ENCODE measurements at places on chromosomes 7 and 10.

GRCh38 chr10:108696792-108697477, 1226.4 kb downstream of the XPNPEP1 start:
- DNase-seq = no peak

GRCh38 chr10:95264227-95265051, 26.4 kb downstream of the PDLIM1 start:
- no peak for DNase-seq

DNA sequence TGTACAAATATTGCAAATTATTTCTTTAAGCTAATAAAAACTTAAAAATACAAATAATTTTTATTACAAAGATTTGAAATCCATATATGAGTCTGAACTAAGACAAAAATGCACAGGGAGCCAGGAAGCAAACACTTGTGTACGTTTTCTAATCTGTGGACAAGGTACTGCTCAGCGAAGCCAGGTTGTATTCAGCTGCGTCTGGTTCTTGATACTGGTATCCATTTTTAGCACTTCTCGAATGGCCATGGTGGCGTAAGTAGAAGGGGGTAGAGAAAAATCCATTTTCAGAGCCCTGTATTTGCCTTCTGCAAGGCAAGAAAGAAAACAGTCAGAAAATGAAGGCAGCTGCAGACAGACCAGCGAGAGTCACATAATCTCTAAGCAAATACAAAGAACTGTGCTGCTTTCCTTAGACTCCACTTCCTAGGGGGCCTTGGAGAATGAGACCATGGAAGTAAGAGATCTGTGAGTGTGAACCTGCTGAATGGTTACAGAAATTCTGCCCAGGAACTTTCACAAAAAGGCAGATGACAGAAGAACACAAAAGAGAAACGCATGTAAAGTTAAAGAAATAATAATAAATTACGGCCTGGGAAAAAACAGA, 64.3 kb downstream of the PUS7 start:
- no peak for DNase-seq

DNA sequence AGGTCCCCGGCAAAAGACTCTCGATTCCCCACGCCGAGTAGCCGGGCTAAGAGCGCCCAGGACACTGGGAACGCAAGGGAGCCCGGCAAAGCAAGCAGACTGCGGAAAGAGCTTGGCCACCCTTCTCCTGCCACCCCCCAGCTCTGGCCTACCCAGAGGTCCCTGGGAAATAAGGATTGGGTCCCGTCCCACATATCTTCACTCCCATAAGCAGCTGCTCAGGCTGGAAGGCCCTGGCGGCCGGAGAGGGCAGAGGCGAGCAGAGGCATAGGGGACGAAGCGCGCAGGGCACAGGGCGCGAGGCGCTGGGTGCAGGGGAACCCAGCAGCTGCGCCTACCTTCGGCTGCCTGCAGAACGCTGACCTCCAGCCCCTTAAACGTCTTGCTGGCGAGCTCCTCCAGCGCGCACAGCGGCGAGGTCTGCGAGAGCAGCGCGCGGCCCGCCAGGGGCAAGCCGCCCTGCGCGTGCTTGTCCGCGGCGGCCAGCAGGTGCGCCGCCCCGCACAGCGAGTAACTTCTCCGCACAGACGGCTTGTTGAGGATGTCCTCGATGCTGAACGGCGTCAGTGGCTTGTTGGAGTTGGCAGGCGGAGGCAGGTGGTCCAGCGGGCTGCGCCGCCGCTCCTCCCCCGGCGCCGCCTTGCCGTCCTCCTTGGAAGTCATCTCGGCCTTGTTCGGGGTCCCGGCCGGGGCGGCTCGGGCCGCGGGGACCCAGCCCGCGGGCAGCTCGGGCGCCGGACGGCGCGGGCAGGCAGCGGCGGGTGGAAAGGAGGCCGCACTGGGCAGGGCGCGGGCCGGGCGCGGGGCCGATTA, 904 bp downstream of the LBX1 start:
- peak; percentile 8 for DNase-seq

DNA sequence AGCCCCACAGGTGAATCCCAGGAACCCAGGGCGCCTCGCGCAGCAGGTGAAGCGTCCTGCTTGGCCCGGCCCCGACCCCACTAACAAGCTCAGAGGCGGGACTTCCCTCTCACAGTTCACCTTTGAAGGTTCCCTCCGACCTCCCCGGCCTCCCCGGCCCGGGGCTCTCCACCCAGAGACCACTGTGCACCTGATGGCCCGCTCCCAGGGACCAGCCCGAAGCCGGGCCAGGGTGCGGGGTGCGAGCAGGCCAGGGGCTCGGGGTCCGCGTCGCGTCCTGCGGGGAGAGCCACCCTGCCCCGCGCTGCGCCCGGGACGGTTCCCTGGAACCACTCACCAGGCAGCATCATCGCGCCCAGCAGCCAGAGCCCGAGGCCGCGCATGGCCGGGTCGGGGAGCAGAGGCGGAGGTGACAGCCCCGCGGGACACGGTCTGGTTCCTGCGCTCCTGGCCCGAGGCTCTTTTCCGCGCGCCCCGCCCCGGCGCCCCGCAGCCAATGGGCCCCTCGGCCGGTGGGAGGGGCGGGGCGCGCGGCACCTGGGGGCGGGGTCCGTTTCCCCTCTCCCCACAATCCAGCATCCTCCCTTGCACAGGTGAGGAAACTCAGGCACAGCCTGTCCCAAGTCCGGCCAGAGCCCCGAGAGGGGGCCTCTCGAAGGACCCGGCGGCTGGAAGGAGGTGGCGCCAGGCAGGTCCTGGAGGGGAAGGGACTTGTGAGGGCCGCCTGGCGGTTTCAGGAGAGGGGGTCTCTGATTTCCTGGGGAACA, at the start of gene ADAM8:
Gene ADAM8 (minus strand): TSS at position 434 of the 767 bp plus-strand sequence. CDS start 51 bp downstream, at position 383.
- peak; percentile 27 for DNase-seq

DNA sequence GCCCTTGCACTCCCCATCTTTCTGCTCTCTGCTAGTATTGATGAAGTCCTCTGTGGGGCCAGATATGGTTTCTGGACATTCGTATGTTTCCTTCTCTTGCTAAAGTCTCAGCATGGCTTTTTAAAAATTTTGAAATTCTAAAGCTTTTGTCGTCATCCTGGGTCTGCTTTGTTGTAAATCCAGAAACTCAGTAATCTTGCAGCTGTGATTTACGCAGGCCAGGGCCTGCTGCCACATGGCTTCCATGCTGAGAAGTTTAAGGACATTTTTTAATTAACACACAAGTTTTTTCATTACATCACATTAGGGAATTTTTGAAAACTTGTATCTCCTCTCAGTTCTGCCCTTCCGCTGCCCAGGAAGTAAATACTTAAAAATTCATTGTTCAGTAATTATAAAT, 686.1 kb upstream of the IGFBP3 start:
- no peak for DNase-seq

GRCh38 chr10:60382946-60383681, 6.6 kb downstream of the ANK3 start:
- DNase-seq = peak; percentile 28

Measured in adipocyte (in vitro differentiated cells).